Right atrium auricular region (tissue), 2 donors: ENCODE measurements at places on chromosomes 4 and X. TPM values are rescaled to one million over a fixed set of nuclear protein-coding genes. Genes with fewer than 3 reads are reported as not detected.

TRIM75 gene
- not detected for total RNA-seq

SLC49A3 gene
- 10.0 TPM for total RNA-seq

UBA6 gene
- 28.6 TPM for total RNA-seq

DNA sequence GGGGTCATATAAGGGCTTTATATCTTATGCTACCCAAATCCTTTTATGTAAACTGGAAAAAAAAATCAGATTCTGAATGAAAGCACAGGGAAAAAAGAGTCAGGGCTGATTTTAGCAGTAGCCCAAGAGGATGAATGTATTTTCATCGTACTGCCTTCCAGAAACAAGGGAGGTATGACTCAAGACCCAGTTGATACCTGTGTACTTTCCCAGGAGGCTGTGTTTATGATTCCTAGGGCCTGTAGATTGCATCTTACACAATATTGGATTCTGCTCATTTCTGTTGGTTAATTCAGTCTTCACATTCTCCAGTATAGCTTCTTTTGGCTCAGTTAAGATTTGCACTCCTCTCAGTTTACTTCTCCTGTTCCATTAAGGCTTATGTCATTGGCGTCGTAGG lies 127.9 kb upstream of the LIMCH1 start:
- H3K4me3 ChIP-seq = no peak overlapping the region
- no peak overlapping the region for H3K27ac ChIP-seq
- no peak for DNase-seq
- H3K4me1 ChIP-seq = no peaks in the 10 kb centered on the region

DNA sequence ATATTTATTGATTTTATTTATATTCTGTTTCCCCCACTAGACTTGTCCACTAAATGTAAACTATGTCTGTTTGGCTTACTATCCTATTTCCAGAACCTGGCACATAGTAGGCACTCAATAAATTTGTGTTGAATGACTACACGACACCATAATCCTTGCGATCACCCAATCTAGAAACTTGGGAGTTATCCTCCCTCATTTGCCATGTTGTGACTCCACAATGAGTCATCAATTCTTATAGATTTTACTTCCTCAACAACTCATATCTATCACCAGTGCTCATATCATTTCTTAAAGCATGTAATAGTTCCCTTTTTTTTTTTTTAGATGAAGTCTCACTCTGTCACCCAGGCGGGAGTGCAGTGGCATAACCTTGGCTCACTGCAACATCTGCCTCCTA lies 39.9 kb upstream of the VAMP7 start:
- no peaks in the 10 kb centered on the region for H3K27me3 ChIP-seq
- no peak for DNase-seq

DNA sequence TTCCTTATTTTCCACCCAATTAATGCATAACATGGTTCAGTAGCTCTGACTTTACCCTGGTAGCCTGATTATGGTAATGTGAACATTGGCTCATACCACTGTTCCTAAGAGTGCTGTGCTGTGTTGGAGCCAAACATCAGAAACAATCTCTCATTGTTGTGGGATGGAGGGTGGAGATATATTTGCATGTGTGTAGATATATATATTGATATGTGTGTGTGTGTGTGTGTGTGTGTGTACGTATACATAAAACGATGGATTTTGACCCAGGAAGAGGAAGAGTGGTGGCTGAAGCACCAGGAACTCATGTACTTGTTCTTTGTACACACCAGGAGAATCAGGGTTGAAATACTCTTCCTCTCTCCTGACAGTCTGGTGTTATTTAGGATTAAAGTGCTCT lies 247.7 kb downstream of the IL15 start:
- no peak for DNase-seq
- no peak overlapping the region for H3K27ac ChIP-seq
- H3K27me3 ChIP-seq = no peaks in the 10 kb centered on the region
- no peaks in the 10 kb centered on the region for H3K36me3 ChIP-seq
- no peaks in the 10 kb centered on the region for H3K4me1 ChIP-seq
- H3K4me3 ChIP-seq = no peak overlapping the region

DNA sequence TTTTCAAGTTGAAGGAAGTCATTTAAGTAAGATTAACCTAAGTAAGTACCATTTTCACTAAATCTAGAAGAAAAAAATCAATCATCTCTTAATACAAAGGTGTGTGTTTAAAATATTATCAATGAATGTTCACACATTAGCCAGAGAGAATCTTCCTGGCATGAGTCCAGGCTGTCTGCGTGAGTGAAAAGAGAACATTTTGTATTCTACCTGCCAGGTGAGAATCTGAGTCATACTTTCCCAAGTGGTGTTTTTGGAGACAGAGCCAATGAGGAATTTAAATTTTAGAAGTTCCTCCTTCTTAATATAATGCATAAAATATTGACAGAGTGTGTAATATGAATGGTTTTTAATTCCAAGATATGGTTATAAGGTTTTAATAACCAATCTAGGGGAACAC lies 371.8 kb upstream of the NR3C2 start:
- no peak overlapping the region for H3K4me3 ChIP-seq
- DNase-seq = no peak
- H3K36me3 ChIP-seq = no peaks in the 10 kb centered on the region
- H3K27me3 ChIP-seq = no peaks in the 10 kb centered on the region
- no peak overlapping the region for H3K27ac ChIP-seq

GRCh38 chrX:116230130-116230898 lies 59.8 kb downstream of the AGTR2 start:
- H3K36me3 ChIP-seq = no peaks in the 10 kb centered on the region
- no peaks in the 10 kb centered on the region for H3K4me1 ChIP-seq
- no peaks in the 10 kb centered on the region for H3K27me3 ChIP-seq

DNA sequence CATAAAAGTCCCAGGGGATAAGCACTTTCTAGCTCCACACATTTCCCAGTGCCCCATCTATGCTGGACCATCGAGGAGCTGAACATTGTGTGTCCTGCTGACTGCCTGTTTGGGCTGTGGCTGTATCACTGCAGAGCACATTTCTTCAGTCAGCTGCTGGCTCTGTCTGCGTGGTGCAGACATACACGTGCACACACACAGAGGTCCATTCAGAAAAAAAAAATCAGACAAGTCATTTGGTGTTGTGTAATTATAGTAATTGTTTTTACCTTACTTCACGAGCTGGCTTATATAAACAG lies 1.1 kb upstream of the PDLIM3 start:
- no peaks in the 10 kb centered on the region for H3K4me1 ChIP-seq
- peak overlapping the region; percentile 99 for H3K27ac ChIP-seq
- H3K36me3 ChIP-seq = no peaks in the 10 kb centered on the region
- H3K4me3 ChIP-seq = peak overlapping the region; percentile 90

DNA sequence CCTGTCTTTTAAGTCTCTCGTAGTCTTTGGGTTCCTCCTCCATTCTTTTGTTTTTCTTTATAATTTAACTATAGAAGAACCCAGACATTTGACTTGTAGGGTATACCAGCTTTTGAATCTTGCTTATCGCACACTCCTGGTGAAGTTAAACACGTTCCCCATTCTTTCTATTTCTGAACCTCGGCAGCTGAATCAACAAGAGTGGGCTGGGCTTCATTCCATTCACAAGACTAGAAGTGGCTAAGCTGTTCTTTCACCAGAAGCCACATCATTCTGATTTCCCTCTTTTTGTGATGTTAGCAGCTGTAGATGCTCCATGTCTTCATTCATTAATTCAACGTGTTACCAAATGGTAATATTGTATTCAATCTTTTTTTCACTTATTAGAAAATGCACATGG lies 167.9 kb downstream of the CORIN start:
- DNase-seq = no peak
- peaks cover 9% of the 10 kb centered on the region for H3K36me3 ChIP-seq
- no peak overlapping the region for H3K27ac ChIP-seq
- H3K4me3 ChIP-seq = no peak overlapping the region
- no peaks in the 10 kb centered on the region for H3K27me3 ChIP-seq
- no peaks in the 10 kb centered on the region for H3K4me1 ChIP-seq

- no peak overlapping the region for H3K4me3 ChIP-seq
- H3K36me3 ChIP-seq = no peaks in the 10 kb centered on the region
- no peak for DNase-seq
- no peaks in the 10 kb centered on the region for H3K27me3 ChIP-seq
These were observed 995 bp downstream of the FGA start for GRCh38 chr4:154589296-154590197.

- no peaks in the 10 kb centered on the region for H3K36me3 ChIP-seq
- DNase-seq = no peak
- no peak overlapping the region for H3K4me3 ChIP-seq
- no peak overlapping the region for H3K27ac ChIP-seq
- H3K27me3 ChIP-seq = peaks cover 3% of the 10 kb centered on the region
These were observed 44.5 kb upstream of the SCML1 start for GRCh38 chrX:17692709-17693346.
